ENCODE measurements at places on chromosomes 4 and X. TPM values are rescaled to one million over a fixed set of nuclear protein-coding genes. Genes with fewer than 3 reads are reported as not detected.
A peak's percentile ranks its signal among the peaks of the same experiment; 100 is the strongest.

The HADH gene
- total RNA-seq = 11.8 TPM

The STBD1 gene
- total RNA-seq = 29.1 TPM

The ZRSR2 gene
- total RNA-seq = 0.48 TPM

The MXD4 gene
- 30.1 TPM for total RNA-seq

- DNase-seq = peak; percentile 35
Observed at GRCh38 chrX:63350465-63350877, 661 bp downstream of the SPIN4 start.

DNA sequence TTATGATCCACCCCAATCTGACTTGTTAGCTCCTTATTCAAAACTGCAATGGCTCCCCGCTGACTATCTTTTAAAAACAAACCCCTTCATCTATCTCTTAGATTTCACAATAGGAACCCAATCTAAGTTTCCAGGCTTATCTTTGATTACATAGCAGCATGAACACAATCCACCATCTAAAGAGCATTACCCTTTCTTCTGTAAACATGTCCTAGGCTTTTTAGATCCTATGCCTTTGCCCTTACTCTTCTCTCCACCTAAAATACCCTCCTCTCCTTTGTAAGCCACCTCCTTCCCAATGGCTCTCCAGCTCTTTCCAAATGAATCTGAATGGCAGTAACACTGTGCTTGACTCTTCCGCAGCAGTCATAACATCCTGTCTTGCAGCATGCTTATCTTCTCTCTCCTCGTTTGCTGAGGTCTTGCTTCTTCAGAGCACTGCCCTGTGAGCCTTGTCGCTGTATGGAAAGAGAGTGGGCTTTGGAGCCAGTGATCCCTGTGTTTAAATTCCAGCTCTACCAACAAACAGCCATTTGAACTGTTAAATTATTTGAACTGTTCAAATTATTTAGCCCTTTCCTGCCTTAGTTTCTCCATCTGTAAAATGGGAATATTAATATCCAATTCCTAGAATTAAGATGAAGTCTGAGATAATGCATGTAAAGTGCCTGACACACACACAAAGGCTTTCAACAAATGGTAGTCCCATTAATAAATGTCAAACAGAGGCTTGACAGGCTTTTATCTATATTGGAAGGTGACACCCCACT is 16.2 kb upstream of the TSPAN5 start:
- no peak for DNase-seq

- no peak for DNase-seq
Observed at GRCh38 chr4:69656653-69657158, 3.7 kb upstream of the UGT2A1 start.

DNA sequence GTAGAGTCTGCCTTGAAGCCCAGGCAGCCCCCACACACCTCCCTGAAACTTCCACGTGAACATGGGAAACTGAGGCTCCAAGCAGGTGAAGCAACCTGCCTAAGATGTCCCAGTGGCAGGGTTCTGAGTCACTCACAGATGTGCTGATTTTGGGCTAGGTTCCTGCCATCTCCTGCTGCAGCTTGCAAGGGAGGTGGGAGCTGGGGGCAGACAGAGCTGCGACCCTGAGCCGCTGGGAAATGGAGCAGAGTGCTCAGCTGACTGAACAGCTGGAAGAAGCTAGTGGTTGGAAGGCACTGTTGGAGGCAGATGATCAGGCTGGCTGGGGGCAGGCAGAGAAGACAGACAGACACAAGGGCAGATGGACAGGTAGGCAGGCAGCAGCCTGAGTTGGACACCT is 3.6 kb upstream of the FATE1 start:
- no peak for DNase-seq

- DNase-seq = no peak
Observed at GRCh38 chrX:32798990-32799389, 412.4 kb downstream of the DMD start.
